ENCODE measurements at places on chromosomes 13 and 19.

- no peak for DNase-seq
Observed at GRCh38 chr13:44243198-44243857, 130.3 kb upstream of the SERP2 start.

DNA sequence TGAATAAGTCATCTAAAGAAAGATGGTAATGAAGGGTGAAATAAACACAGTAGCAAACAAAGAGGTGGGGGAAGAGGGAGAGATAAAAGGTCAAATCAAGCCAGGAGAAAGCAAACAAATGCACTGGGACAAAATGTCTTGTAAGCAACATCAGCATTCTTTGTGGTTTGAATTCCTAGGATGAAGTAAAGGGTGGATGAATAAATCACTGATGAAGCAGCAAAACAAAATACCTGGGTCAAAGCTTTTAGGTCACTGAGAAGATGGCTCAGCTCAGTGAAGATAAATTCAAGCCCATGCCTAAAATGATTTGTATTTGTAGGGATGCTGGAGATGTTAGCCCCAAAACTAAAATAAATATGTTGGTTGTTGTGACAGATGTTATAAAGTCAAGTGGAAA lies 86.5 kb upstream of the FBXL3 start:
- no peak for DNase-seq

DNA sequence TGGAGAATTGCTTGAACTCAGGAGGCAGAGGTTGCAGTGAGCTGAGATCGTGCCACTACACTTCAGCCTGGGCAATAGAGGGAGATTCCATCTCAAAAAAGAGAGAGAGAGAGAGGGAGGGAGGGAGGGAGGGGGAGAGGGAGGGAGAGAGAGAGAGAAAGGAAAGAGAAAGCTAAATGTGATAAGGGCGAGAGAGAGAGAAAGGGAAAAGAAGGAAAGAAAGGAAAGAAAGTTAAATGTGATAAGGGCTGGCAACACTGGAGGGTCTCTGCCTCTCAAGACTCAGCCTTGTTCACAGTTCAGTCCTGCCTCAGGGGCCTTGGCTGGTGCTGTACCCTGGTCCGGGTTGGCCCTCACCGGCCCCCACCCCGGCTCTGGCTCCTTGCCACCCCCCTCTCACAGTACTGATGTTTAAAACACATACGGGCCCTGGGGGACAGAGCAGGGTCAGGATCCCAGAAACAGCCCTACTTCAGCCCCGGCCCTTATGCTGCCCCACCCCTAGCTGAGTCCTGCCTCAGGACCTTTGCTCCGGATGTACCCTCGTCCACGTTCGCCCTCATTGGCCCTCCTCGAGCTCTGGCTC lies 3.5 kb downstream of the MAP1S start:
- DNase-seq, result no peak

DNA sequence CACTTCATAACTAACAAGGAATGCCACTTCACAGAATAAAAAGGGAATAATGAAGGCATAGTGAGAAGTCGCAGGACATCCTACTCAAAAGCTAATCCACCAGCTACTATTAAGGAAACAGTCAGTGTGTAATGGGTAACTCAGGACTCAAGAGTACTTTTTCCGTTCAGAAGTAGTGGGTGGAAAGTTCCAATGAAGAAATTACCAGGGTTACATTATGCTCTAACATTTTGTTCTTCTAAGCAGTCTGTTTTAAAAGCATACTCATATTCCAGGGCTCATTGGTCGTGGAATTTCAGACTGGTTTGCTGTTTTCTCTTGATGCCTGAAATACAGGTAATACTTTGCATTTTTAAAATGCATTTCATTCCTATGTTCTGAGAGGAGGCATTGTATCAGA lies 222.4 kb upstream of the IRS2 start:
- DNase-seq, result no peak

DNA sequence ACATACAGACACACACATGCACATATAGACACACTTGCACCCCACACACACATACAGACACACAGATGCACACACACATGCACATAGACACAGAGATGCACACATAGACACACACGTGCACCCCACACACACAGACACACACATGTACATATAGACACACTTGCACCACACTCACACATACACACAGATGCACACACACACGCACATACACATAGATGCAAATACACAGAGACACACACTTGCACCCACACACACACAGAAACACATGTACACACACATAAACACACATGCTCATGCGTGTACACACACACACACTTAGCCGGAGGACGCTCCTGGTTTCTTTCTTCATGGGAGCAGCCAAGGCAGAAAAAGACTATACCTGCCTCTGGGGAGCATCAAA lies 10.0 kb downstream of the COL4A2 start:
- DNase-seq, result no peak

DNA sequence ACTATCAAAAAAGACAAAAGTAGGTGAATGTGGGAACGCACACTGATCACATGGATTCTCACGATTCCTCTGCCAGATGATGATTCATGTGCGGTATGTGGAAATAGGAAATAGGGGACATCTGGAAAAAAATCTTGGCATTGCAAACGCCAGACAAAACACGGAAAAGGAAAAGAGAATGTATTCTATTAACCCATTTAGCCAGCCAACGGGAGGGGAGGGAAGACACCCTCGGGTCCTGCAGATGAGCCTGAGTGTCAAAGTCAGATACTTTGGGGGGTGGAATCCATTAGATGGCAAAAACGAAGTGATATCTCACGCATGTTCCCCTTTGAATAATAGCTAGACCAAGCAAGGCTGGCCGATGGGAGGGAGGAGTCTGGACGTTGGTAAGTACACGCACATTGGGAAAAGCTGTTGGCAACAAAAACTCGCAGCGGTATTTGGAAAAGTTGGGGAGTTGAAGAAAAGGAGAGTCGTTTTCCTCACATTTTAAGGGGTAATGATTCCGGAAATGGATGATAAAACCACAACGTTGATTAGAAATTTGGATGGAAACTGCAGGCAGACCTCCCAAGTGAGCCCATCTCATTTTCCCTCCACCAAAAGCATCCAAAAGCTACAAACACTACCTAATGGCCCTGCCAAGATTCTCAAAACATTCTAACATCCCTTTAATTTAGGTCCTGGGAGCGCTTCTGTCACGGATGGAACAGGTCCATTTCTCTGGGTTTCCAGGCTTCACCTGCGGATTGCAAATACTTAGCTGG lies 73.6 kb downstream of the COL4A1 start:
- DNase-seq, result no peak

DNA sequence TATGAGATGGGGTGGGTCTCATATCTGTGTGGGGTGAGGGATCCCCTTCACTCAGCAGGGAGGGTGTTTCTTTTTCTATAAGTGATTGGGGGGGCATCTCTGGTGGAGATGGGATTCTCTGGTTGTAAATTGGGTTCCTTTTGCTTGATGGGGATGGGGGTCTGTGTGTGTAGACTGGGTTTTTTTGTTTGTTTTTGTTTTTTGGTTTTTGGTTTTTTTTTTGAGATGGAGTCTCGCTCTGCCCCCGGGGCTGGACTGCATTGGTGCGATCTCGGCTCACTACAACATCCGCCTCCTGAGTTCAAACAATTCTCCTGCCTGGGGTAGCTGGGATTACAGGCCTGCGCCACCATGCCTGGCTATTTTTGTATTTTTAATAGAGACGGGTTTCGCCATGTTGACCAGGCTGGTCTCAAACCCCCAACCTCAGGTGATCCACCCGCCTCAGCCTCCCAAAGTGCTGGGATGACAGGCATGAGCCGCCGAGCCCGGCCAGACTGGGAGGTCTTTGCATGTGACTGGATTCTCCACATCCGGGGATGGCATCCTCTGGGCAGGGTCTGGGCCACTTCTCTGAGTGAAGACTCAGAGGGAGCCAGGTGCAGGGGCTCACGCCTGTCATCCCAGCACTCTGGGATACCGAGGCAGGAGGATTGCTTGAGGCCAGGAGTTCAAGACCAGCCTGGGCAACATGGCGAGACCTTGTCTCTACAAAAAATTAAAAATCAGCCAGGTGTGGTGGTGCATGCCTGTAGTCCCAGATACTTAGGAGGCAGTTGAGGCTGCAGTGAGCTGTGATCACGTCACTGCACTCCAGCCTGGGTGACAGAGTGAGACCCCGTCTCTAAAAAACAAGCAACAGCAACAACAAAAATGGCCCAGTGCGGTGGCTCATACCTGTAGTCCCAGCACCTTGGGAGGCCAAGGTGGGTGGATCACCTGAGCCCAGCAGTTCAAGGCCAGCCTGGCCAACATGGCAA lies 799 bp downstream of the MYBPC2 start:
- DNase-seq, result no peak

GRCh38 chr19:20776083-20777076 lies at the start of gene ZNF66:
TSS of gene ZNF66 (plus strand) at chr19:20776304. CDS start at chr19:20776448, 144 bp downstream.
- peak; percentile 89 for DNase-seq

DNA sequence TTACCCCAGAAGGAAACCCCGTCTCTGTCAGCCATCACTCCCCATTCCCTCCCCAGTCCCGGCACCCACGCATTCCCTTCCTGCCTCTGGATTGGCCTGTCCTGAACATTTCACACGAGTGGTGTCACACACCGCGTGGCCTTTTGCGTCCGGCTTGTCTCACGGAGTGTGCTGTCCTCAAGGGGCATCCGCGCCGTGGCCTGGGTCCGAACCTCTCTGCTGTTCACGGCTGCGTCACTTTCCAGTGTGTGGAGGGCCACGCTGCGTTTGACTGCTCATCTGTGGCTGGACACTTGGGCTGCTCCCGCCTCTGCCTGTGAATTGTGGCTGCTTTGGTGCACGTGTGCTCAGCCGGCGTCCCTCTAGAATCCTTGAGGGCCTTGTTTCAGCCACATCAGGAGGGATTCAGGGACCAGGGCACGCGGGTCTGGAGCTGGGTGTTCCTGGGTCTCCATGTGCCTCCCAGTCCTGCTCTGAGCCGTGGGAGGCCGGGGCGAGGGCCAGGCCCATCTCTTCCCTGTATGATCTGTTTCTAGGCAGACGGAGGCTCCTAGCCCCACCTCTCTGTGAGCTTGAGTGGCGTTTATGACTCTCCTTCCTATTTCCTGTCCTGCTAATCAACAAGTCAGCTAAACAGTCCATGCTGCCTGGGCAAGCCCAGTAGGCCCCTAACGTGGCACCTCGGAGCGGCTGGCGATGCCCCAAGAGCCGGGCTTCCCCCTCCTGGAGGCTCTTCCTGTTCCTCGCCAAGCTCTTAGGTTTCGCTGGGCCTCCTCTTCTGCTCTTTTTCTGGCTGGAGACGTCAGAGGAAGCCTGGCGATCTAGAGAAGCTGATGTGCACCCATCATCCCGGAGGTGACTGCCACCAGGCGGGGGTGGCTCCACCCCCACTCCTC lies 8.1 kb downstream of the STK11 start:
- no peak for DNase-seq

- no peak for DNase-seq
Observed at GRCh38 chr13:30971575-30971974, 39.1 kb downstream of the TEX26 start.

- DNase-seq, result peak; percentile 72
Observed at GRCh38 chr19:47445937-47446402, 25.7 kb downstream of the SLC8A2 start.

- DNase-seq, result no peak
Observed at GRCh38 chr13:53240401-53241025, 211.9 kb downstream of the OLFM4 start.

GRCh38 chr13:98556968-98557631 lies 19.8 kb downstream of the STK24 start:
- no peak for DNase-seq

- no peak for DNase-seq
Observed at GRCh38 chr13:25783076-25783475, 268.7 kb downstream of the SHISA2 start.

- no peak for DNase-seq
Observed at GRCh38 chr13:32153056-32153455, 121.5 kb downstream of the FRY start.

GRCh38 chr19:19021115-19021514 lies 12.2 kb downstream of the SUGP2 start:
- DNase-seq, result no peak

- no peak for DNase-seq
Observed at GRCh38 chr13:113964251-113964995, 9.5 kb downstream of the C13orf46 start.

DNA sequence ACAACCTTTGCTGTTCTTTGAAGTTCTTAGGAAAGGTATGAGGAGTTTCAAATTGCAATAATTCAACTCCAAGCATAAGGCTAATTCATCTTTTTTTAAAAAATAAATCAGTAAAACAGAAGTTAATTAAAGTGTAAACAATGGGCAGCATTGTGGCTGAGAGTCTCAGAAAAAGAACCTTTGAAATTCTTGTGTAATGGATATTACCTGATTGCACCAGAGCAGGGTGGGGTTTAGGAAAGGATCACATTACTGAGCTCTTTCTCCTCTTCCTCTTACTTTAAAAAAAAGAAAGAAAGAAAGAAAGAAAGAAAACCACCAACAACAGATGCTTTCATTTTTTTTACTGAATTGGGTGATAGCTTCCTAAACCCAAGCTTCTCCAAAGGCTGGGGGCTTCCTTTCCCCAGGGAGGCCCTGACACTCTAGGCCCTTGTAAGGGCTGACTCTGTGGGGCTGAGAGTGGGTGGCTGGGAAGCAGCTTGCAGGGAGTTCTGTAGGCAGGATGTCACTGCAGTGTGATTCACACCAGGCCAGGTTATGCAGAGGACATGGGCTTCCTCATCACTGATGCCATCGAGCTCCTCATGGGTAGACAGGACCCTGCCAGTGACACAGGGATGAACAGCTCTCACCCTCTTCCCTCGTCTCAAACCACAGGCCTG lies 564.5 kb downstream of the FGF9 start:
- no peak for DNase-seq

- no peak for DNase-seq
Observed at GRCh38 chr13:85197431-85197830, 601.8 kb downstream of the SLITRK6 start.

DNA sequence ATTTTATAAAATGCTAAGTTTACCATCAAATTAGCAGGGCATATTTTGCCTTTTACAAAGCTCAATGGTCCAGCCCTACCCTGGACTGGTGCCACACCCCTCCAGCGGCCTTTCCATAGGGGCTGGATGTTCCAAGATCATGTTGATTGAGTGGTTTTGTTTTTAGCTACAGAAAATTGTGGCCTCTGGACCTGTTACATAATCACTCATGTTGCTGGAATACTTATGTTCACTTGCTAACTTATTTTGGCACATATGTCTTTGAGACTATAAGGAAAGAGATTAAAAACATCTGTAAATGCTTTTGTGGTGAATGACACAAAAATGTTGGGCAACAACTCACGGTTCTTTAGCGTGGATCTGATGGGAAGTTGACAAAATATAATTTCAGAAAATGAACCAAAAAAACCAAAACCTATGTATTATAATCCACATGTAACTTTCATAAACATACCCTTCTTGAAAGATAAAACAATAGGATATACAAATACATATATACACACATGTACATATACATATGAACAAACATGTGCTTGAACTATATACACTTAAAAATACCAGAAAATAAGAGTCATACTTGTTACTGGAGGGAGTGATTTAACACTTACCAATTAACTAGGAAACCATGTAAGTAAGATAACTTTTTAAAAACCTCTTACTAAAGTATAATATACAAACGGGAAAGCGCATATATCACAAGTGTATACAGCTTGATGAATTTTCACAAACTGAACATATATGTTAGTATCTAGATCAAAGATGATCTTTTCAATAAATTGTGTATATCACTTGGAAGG lies 46.6 kb upstream of the SLC15A1 start:
- no peak for DNase-seq

- DNase-seq, result no peak
Observed at GRCh38 chr13:97967948-97968347, 14.5 kb downstream of the IPO5 start.
